ENCODE measurements at places on chromosomes 2 and 18.

DNA sequence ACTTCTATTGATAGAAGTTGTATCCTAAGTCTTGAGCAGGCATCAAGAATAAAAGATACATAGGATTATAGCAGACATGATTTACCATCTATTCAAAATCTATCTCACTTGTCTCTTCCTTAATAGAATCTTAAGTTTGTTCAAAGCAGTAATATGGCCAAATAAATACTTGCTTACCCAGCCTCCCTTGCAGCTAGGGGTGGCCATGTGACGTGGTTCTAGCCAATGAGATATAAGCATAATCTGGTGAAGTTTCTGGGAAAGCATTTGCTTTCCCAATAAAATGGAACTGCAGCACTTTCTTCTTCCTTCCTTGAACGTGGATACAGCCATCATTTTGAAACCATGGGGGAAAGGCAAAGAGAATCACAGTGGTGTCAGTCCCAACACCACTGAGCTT, 33.7 kb upstream of the SLC1A4 start:
- no peak for DNase-seq

GRCh38 chr2:111030260-111030891, 90.3 kb upstream of the BCL2L11 start:
- no peak for DNase-seq

GRCh38 chr2:36658277-36658748, 38.2 kb upstream of the VIT start:
- DNase-seq, result no peak

- DNase-seq, result no peak
Observed at GRCh38 chr2:238104226-238104690, 4.1 kb downstream of the ESPNL start.

- DNase-seq, result no peak
Observed at GRCh38 chr18:32167980-32168730, 21.7 kb upstream of the MEP1B start.

DNA sequence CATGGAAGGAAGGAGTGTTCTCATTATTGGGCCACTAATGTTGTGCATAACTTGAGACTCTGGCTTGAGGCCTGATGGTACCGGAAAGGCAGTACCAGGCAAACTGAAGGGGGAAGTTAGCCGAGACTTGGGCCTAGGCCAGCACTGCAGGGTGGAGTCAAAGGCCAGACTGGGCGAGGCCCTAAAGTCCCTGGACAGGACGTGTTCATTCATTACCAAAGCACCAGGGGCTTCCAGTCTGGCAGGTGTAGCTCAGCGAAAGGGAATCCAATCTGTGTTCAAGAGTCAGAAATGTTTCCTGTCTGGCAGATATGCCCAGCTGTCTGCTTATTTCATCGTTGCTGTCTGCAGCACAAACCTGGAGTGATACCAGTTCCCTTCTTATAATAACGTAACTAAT, 4.7 kb upstream of the ITSN2 start:
- no peak for DNase-seq

- no peak for DNase-seq
Observed at GRCh38 chr18:54035927-54036326, 188.5 kb downstream of the MBD2 start.

- no peak for DNase-seq
Observed at GRCh38 chr18:23504720-23505119, 1.4 kb downstream of the RMC1 start.

Data from stimulated activated CD8-positive, alpha-beta memory T cell treated with anti-CD3 and anti-CD28 coated beads, Interleukin-4, amount 100 ng/mL, for 1 hour (primary cell).